ENCODE measurements at places on chromosomes 12 and 14.
A peak's percentile ranks its signal among the peaks of the same experiment; 100 is the strongest.

GRCh38 chr14:60134702-60135101, 30.5 kb downstream of the DHRS7 start:
- no peak for DNase-seq

GRCh38 chr12:92341065-92341668, 195.5 kb upstream of the BTG1 start:
- DNase-seq: no peak

GRCh38 chr12:77323788-77324415, 258.5 kb upstream of the E2F7 start:
- DNase-seq: no peak

DNA sequence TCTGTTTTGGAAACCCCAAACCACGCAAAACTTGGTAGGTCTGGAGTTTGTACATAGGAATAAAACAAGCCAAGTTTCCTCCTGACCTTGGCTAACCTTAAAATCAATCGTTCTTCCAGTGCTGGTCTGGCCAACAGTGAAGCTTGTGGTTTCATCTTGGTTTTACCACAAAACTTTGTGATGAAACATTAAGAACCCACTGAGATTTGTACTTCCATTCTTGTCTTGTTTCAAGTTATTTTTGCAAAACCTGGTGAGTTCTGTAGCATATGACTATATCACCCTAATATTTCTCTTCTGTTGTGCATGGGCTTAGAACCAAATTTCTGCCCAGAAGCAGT, 26.4 kb downstream of the SIX1 start:
- no peak for DNase-seq

GRCh38 chr14:60420050-60420449, 65.8 kb downstream of the C14orf39 start:
- no peak for DNase-seq

- no peak for DNase-seq
Measured at GRCh38 chr12:53963434-53964314, 9.0 kb downstream of the HOXC12 start.

DNA sequence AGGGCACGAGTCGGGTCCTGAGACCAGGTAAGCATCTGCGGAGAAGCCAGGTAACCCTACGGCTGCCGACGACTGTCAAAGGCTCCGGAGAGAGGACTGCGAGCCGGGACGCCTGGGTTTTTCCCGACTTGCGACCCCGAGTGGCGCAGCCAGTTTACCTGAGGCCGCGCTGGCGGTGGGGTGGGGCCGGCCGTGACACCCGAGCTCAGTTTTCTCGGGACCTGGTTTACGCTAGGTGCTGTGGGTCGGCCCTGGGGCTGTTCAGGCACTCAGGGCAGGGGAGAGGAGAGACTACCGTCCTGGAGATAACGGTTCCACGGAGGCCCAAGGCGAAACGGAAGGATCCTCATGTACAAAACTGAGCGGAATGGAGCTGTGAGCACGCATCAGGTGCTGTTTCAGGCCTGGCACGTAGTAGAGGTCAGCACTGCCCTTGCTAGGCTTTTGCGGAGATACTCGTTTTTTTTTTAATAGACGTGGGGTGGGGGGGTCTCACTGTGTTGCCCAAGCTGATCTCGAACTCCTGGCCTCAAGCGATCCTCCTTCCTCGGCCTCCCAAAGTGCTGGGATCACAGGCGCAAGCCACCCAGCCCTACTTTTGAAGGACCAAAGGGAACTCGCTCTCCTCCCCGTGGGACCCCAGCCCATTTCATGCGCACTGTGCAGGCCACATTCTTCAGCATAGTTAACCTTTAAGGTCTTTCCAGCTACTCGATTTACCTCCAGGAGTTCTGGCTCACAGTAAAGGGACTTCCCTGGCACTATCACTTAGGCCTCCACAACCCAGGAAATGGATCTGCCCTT, 471 bp downstream of the MTRFR start:
- DNase-seq: no peak

DNA sequence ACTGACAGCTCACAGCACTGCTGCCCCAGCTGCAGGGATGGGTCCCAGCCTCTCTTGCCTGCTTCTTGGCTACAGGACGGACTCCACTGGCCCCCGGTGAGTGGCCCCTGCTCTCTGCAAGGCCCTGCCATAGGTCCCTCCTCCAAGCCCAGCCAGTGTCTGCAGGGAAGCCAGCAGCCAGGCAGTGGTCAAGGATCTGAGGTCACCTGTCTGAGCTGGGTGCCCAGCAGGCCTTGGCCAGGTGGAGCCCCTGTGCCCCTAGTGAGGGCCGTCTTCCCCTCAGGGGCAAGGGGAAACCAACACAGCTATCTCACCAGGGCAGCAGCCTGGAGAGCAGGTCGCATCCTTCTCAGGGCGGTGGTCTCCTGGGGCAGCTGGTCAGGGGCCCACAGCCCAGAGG, 13.2 kb downstream of the XRCC3 start:
- no peak for DNase-seq

GRCh38 chr12:9064201-9064814, 51.4 kb downstream of the A2M start:
- DNase-seq: peak; percentile 78

- DNase-seq: no peak
Measured at GRCh38 chr14:104181761-104182530, 43.6 kb downstream of the KIF26A start.

DNA sequence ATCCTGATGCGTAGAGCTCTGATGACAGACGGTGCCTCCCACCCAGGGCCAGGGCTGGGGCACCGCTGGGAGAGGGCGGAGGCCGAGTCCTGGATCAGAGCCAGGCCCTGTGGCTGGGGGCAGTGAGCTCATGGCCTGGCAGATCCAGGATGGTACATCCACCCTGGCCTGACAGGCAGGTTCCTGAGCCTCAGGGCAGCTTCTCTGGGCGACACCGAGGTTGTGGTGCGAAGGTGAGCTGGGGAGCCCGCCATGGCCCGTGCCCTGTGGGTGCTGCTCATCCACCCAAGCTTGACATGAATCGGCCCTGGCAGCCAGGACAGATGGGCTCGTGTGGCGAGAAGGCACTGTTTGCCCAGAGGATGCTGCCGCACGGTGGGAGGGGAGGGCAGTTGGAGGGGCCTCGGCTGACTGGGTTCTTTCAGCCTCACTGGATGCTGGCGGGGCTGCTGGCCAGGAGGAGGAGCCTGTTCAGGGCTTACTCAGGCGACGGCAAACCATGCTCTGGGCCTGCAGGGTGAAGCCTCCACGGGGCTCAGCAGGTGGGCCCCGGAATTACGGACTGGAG, 16.6 kb downstream of the LRTM2 start:
- DNase-seq: no peak

DNA sequence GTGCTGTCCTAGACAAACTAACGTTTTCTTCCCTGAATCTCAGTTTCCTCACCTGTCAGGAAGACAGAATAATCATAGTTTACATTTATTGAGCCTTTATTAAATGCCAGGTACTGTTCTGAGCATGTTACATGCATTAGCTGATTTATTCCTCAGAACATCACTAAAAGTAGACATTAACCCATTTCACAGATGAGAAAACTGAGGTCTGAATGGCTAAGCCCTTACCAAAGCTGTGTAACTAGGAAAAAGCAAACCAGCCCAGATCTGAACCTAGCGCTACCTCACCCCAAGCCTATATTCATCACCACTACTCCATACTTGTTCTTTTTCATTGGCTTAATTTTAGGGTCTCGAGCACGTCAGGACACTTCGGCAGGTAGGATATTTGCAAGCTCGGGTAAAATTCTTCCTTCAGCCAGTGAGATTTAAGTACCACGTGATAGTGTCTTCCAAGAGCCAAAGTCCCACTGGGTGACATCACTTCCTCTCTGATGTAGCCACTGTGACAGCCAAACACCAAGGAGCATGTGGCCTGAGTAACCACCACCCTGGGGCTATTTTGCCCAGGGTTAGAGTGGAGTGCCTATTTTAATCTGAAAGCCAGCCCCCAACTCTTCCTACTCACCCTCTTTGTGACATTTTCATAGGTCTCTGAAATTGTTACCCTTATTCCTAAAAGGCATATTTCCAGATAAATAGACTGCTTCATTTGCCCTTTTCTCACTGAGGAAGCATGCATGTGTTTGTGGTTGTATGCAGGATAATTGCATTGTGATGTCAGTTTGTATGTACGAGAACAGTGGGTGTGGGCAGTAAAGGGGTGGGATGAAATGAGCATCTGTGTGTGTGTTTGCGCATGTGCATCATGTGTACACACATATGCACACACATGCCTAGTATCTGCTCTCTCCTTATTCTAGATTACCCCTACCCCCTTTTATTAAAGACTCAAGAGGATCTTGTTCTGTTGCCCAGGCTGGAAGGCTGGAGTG, 62.2 kb upstream of the WSCD2 start:
- no peak for DNase-seq

- DNase-seq: peak; percentile 26
Measured at GRCh38 chr14:58243790-58244555, 670 bp upstream of the PSMA3 start.

GRCh38 chr14:35988972-35989690, 163.0 kb downstream of the BRMS1L start:
- no peak for DNase-seq

DNA sequence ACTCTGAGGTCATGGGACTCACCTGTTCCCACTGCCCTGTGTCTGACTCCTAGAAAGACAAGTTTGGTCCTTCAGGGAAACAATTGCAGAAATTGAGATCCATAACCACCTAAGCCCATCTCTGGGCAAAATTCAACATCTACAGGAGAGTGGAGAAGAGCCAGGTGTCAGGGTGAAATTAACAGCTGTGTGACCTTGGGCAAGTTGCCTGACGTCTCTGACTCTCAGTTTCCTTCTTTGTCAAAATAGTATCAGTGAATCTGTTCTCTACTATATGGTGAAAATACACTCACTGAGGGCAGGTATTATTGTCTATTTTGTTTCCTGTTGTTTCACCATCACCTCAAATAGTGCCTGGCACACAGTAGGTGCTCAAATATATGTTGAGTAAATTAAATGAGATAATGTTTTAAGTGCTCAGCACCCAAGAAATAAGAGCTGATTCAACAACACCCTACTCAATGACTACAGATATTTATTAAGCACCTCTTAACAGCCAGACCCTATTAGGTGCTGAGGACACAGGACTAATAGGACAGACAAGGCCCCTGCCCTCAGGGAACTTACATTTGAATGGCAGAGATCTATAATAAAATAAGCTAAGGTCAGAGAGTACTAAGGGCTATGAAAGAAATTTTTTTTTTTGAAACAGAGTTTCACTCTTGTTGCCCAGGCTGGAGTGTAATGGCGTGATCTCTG, 14.2 kb upstream of the IFT81 start:
- DNase-seq: no peak

DNA sequence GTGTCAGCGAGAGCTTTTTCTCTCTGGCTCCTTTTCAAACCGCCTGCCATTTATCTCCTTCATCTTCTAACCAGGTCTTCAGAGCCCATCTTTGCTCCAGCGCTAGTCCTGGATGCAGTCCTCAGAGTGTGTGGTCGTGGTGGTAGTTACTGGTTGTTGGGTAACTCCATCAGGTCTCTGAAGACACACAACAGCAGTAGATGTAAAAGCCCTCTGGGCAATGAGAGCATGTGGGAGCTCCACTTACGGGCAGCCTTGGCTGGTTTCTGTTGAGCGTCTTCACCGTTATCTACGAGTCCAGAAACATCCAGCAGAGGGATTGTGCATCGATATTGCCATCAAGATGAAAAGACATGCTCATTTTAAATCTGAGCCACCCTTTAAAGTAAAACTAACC, 61.2 kb downstream of the FBXL14 start:
- DNase-seq: peak; percentile 22

GRCh38 chr12:58367041-58367440, 425.7 kb downstream of the ATP23 start:
- no peak for DNase-seq

DNA sequence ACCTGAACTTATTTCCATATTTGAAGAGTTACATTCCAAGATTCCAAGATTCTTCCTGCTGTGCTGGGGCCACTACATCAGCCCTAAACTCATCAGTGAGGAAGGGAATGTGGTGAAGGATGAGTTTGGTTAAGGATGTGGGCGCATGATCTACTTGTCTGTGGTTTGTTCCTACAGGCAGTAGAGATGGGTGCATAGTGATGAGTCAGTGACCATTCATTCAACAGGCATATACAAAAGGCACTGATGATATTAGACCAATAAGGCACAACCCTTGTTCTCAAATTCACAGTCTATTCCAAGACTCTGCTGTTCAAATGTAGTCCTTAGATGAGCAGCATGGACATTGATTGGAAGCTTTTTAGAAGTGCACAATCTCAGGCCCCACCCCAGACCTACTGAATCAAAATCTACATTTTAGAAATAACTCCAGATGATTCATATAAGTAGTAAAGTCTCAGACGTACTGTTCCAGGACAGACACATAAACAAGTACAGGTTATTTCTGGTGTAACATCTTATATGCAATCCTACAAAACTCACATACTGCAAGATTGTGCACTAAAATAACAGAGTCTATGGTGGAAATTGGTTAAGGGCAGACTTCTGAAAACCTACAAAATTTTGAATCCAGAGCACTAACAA, 47.7 kb upstream of the MAP3K9 start:
- peak; percentile 34 for DNase-seq

GRCh38 chr12:15481846-15482245, 159.5 kb downstream of the PTPRO start:
- DNase-seq: no peak

Measured in activated naive CD4-positive, alpha-beta T cell treated with anti-CD3 and anti-CD28 coated beads for 36 hours (primary cell).